ENCODE measurements at places on chromosomes 6 and 20.
A peak's percentile ranks its signal among the peaks of the same experiment; 100 is the strongest.

- DNase-seq: no peak
These were observed 712.1 kb downstream of the EPM2A start for GRCh38 chr6:145023116-145023726.

DNA sequence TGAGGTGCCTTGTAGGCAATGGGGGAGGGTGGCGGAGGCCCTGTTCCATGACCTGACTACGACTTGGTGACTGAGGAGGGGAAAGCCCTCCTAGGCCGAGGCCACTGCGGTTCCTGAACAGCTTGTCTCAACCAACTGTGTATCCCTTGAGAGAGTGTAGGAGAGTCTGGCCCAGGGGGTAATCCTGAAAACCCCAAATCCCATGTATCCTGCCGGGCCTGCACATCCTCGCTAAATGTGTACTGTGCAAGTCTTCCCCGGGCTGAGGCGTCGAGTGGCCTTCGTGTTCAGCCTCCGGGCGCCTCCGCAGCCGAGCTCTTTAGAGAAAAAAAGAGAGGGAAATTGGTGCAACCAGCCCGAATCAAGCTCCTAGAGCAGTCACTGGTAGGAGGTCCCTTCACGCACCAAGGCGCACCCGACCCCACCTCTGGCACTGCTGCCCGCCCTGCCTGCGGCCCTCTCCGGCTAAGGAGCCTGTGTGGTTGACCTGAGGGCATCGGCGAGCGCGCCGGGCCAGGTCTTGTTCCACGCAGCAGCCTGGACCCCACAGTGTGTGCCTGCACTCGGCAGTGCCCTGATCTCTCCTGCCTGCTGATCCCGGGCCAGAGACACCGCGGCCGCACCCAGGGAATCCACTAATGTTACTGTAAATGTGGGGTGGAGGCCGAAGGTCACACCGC is 7.3 kb downstream of the SIM1 start:
- no peak for DNase-seq

DNA sequence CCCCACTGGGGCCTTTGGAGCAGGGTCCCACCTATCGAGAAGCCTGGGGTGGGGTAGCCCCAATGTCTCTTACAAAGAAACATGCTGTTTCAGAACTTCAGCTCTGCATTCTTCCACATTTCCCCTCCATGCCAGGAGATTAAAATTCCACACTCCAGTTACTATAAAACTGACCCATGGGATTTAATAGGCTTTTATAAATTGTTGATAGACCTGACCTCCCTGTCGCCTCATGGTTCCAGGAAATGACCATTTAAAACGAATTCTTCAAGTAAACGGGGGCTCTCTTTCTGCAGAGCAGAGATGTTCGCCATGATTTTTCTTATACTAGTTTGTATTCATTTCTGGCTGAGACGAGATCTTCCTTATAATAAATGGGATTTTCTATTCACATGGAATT is 19.3 kb downstream of the RIN2 start:
- DNase-seq: no peak

GRCh38 chr6:14452567-14453527 is 335.3 kb downstream of the CD83 start:
- DNase-seq: peak; percentile 8

All from T-helper 1 cell (primary cell).